AG20443 (cell line): ENCODE measurements at places on chromosomes 5 and 9.

DNA sequence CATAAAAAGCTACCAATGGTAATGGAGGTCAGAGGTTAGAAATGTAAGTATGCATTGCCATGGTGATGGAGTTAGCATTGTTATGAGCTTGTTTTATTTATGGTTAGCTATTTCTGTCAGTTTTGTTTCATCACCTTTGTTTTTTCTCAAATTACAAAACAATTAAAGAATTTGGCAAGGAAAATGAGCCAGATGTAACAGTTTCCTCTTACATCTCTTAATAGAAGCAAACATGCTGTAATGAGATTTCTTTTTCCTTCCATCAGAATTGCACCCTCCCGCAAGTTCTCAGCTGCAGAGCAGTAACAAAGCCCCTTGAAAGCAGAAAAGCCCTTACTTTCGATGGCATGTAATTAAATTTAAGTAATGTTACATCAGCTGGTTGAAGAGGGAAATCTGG is 233.0 kb downstream of the SGCD start:
- no peak for DNase-seq

DNA sequence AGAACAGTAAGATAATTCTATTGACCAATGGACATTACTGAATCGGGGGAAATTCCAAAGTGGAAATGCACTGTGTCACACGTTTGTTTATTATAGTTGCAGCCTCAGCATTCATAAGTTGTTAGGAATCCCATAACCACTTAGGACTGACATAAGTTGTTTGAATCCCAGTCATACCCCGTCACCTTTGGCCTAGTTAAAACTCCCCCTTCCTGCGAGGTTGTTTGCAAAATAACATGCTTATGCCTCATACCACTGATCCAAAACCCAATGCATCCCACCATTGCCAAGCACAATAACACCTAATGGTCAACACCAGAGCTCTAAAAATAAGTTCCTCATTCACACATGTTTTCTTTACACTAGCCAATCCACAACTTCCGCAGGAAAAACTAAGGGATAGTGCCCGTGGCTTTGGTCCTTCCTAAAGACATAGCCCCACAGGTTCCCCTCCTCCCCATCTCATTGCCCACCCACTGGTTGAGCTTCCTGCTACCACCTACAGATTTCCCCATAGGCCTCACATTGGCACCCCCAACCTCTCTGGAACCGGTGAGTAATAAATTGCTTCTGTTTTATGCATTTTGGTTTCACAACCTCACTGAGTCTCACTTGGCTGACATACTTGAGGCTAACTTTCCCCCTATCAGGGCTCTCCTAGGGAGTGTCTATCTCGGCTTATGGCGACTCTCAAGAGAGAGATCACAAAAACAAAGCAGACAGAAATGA is 42.3 kb upstream of the MUSK start:
- DNase-seq, result peak; percentile 45

GRCh38 chr5:94855543-94855942 is 237.1 kb downstream of the SLF1 start:
- no peak for DNase-seq

DNA sequence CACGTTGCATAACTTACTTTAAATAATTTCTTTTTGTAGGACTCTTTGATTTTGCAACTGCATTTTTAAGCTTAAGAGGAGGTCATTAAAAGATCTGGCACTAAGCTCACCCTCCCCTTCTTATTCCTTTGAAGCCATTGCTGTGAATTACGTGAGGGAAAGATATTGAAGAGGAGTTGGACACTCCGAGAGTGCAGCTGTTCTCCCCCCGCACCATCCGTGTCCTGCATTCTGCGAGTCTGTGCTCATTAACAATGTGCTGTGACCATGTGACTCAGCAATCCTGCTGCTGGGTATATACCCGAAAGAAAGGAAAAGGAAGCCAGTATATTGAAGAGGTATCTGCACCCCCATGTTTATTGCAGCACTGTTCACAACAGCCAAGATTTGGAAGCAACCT is 40.0 kb downstream of the NXNL2 start:
- DNase-seq, result peak; percentile 63

- DNase-seq, result peak; percentile 57
These were observed 29.9 kb downstream of the TUT7 start for GRCh38 chr9:86324308-86324707.

DNA sequence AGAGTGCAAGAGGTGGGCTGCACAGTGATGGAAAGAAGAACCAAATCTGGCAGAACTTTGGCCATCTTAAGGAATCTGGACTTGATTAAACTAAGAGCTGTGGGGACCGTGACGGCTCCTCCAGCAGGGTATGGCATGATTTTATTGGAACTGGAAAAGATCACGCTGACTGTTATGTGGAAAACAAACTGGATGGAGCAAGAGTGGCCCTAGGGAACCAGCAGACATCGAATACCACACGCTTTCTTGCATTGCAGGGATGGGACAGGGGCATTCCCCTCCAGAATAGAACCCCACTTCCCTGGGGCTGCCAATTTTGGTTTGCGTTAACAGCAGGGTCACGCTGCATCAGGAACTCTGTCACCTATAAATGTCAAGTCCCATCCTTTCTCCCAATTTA is 38.8 kb downstream of the INSYN2B start:
- peak; percentile 43 for DNase-seq

- peak; percentile 24 for DNase-seq
These were observed 36.9 kb downstream of the ACTBL2 start for GRCh38 chr5:57445705-57446037.

DNA sequence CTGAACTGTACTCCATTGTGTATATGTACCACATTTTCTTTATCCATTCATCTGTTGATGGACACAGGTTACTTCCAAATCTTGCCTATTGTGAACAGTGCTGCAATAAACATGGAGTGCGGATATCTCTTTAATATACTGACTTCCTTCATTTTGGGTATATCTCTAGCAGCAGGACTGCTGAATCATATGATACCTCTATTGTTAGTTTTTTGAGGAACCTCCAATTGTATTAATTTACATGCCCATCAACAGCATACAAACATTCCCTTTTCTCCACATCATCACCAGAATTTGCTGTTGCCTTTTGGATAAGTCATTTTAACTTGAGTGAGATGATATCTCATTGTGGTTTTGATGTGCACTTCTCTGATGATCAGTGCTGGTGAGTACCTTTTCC is 81.8 kb upstream of the FAM120A start:
- DNase-seq, result no peak

DNA sequence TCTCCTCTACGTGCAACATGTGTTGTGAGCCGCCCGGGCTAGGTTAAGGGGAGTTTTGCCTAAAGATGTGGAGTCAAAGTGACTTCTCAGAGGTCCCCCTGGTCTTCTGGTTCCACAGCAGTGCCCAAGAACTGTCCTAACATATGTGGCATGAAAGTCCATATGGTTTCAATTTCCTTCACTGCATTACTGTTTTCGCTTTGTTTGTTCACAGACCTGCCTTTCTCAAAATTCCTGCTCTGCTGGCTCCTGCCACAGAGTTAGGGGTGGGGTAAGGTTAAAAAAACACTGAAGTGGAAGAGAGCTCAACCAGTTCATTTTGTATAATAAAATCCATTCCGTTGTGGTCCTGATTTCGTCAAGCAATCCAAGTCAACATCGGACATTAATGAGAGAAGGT is 289.4 kb downstream of the DMAC1 start:
- no peak for DNase-seq

GRCh38 chr5:34669931-34670516 is 13.9 kb downstream of the RAI14 start:
- DNase-seq, result no peak

DNA sequence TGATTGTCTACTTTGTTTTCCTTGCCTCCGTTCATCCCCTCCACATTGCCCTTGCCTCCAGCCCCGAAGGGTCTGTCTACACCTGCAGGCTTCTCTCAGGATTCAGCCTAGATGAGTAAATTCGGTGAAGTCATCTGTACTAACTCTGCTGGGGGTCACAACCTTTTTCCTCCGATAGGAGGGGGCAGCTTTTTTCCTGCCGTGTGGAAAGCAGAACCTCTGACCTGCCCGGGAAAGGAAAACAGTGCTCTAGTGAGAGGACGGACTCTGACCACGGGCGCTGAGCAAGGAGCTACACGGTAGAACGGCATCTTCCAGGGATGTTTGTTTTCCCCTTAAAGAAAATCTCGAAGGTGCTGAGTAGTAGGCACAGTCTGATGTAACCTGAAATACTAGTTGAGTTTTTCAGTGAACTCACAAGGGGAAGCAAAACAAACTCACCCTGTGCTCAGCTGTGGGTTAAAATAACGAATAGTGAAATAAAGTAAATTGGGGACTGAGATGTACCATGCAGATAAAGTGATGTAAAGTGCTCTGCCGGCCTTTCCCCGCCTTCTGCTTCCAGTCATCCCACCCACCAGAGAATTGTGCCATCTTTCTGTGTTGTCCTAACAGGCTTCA is 281.8 kb downstream of the AOPEP start:
- DNase-seq, result no peak

GRCh38 chr5:176570044-176570443 is 20.9 kb downstream of the CDHR2 start:
- DNase-seq, result no peak

- no peak for DNase-seq
These were observed 6.7 kb downstream of the EPB41L4A start for GRCh38 chr5:112412346-112412745.

DNA sequence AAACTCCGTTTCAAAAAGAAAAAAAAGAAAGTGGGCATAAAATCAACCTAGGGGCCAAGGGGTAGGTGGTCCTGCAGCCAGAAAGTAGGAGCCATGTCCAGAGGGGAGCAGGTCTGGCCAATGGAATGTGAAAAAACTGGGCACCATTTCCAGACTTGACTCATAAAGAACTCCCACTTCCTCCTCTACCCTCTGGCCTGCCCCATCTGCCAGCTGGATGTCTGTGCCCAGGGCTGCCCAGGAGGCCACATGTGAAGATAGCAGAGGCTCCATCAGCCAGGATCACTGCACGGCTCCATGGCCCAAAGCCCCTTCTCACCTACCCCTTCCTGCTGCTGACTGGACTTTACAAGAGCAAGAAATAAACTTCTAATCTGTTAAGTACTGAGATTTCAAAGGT is 42.1 kb upstream of the EEIG1 start:
- peak; percentile 30 for DNase-seq

- no peak for DNase-seq
These were observed 1.2 kb upstream of the MZB1 start for GRCh38 chr5:139390639-139391569.

DNA sequence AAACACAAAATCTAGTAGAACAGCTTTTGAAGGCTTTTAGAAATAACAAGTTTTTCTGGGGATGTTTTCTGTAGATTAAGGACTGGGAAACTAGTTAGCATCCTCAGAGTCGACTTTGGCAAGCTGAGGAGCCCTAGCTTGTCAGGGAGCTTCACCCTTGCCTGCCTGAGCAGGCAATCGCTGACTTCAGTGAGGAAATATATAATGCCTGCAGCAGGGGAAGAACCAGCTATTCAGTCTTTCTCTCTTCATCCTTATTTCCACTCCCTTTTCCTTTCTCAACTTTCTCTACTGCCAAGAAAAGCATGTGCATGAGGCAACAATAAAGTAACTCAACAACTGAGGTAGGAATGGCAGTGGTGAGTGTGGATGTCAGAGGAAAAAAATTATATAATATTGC is 54.7 kb downstream of the PLK2 start:
- no peak for DNase-seq

- no peak for DNase-seq
These were observed 1.5 kb downstream of the WHRN start for GRCh38 chr9:114503522-114504340.

- no peak for DNase-seq
These were observed 35.4 kb downstream of the DAP start for GRCh38 chr5:10725636-10726035.

DNA sequence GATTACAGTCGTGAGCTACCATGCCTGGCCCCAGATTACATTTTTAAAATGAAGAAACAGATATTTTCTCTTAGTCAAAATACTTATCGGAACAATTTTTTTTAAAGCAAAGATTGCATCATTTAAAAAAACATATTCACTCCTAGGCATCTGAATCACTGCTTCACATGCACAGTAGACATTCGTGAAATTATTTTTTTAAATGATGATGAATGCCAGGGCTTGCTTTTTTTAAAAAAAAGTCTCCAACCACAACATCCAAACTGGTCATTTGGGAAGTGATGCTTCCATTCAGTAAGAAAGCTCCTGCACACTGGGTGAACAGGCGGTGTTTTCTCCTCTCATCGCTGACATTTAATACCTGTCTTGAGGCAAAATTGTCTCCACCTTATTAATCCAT is 223.0 kb upstream of the DMRT1 start:
- peak; percentile 12 for DNase-seq

- DNase-seq, result peak; percentile 58
These were observed 76.7 kb upstream of the IFNE start for GRCh38 chr9:21558615-21559401.

DNA sequence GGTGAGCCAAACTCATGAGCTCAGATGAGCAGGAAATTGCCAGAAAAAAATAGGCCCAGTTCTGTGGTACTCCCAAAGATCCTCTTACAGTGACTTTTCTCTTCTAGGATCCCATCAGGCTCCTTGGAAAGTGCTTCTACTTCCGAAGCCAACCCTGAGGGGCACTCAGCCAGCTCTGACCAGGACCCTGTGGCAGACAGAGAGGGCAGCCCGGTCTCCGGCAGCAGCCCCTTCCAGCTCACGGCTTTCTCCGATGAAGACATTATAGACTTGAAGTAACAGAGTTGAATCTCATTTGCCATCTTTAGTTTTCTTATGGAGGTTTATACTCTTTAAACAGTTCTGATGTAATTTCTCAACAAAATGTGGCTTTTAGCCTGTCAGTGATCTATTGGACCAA is 4.0 kb upstream of the SLC2A8 start:
- no peak for DNase-seq

GRCh38 chr5:1168796-1169195 is 32.6 kb upstream of the SLC6A19 start:
- no peak for DNase-seq

GRCh38 chr5:921456-922435 is 29.1 kb downstream of the TRIP13 start:
- no peak for DNase-seq

- no peak for DNase-seq
These were observed 60.7 kb upstream of the IFNE start for GRCh38 chr9:21542787-21543186.

DNA sequence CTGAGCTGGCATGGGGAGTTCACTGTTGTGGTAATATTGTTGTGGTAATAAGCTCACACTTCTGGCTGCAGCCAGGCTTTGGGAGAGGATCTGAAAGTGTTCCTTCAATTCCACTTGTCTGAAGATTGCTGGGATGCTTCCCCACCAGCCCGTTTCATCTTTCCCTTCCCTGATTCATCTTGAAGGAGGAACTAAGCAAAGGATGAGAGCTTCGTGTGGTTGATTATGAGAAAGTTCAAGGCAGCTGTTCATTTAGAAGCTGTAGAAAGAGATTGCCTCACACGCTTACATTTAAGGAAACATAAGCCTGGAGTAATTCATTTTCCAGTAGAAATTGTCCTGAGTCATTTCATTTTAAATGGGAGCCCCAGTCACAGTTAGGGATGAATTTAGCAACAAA is 122.4 kb upstream of the GAS1 start:
- peak; percentile 25 for DNase-seq

- no peak for DNase-seq
These were observed 256.7 kb upstream of the CD180 start for GRCh38 chr5:67453111-67453905.

DNA sequence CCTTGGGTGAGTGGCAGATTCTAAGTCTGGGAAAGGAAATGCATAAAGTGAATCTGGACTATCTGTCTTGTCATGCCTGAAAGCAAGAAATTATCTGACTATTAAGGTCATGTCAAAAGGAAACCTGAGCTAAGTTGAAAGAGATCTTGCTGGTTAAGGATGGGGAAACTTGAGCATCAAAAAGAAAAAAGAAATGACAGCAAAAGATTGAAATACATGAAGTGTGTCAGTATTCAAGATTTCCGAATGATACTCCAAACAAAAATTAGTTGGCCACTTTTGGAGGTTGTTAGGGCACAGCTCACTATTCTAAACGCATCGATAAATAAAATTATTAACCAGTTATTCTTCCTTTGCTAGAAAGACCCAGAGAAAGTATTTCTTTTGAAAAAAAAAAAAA is 3.3 kb upstream of the FBN2 start:
- no peak for DNase-seq
